ENCODE measurements at places on chromosomes 1 and 21.

DNA sequence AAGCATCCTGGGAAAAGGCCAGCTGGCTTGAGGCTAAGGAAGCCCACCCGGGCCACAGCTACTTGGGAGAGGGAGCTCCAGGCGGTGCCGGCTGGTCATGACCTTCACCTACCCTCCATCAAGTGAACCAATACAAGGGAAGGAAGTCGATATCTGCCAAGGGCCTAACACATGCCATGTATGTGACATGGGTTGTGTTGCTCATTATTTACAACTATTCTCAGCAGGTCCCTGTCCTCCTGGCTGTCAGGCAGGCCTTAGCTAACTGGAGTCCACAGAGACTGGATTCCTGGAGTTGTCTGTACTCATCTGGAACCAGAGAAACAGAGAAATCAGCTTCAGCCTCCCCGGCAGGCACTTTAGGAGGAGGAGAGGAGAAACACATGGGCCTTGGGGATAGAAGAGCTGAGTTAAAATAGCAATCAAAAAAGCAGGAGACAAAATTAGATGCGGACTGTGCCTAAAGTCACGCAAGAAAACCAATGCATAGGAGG, 15.7 kb downstream of the TCEA3 start:
- no peak for DNase-seq

DNA sequence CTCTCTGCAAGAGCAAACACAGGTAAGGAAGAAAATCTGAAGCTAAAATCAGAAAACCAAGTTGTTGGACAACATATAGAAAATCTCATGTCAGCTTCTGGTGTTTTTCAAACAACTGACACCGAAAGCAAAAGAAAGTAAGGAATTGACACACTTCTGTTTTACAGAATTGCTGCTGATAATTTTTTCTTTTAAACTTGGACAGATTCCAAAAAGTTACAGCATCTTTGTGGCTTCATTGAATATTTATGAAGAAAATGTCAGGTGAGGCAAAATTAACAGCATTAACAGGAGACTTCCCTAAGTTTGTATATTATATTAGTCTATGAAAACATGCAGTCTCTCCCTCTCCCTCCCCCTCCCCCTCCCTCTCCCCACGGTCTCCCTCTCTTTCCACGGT, 14.9 kb upstream of the CTSS start:
- DNase-seq = no peak

- no peak for DNase-seq
Measured at GRCh38 chr1:99771513-99771918, 5.1 kb upstream of the FRRS1 start.

GRCh38 chr1:39917825-39918224, 16.1 kb upstream of the MYCL start:
- DNase-seq = no peak

DNA sequence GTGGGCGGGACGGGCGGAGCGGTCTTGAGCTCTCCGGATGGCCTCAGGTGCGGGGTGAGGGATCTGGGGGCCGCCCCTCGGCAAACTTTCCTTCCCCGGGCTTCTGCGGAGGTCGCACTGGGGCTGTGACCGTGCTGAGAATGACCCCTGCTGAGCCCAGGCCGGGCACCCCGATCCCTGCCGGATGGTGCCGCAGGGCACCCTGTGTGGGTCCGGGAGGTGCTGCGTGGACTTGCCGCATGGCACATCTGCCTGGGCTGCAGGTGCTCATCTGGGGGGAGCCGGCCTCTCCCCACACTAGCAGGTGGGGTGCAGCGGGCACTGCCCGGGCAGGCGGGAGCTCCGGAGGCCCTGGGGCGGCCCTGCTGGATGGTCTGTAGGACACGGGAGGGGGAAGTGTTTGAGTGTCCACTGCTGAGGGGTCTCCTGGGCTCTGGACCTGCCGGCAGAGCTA, 31.8 kb upstream of the PEX10 start:
- no peak for DNase-seq

DNA sequence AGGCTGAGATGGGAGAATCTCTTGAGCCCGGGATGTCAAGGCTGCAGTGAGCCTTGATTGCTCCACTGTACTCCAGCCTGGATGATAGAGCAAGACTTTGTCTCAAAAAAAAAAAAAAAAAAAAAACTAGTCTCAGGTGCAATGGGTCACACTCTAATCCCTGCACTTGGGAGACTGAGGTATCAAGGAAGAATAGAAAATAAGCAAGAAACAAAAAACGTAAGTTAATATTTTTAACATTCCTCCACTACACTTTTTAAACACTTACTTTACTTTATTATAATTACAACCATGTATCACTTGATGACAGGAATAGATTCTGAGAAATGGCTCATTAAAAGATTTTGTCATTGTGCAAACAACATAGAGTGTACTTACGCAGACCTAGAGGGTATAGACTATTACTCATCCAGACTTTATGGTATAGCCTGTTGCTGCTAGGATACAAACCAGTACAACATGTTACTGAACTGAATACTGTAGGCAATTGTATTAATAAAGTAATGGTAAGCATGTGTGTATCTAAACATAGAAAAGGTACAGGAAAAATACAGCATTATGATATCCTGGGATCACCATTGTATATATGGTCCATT, 1244.1 kb upstream of the ADGRL4 start:
- no peak for DNase-seq

All from activated T-cell treated with anti-CD3 and anti-CD28 coated beads for 48 hours (primary cell).